MCF 10A (cell line): ENCODE measurements at places on chromosomes 4 and X. TPM values are rescaled to one million over a fixed set of nuclear protein-coding genes. Genes with fewer than 3 reads are reported as not detected.

DNA sequence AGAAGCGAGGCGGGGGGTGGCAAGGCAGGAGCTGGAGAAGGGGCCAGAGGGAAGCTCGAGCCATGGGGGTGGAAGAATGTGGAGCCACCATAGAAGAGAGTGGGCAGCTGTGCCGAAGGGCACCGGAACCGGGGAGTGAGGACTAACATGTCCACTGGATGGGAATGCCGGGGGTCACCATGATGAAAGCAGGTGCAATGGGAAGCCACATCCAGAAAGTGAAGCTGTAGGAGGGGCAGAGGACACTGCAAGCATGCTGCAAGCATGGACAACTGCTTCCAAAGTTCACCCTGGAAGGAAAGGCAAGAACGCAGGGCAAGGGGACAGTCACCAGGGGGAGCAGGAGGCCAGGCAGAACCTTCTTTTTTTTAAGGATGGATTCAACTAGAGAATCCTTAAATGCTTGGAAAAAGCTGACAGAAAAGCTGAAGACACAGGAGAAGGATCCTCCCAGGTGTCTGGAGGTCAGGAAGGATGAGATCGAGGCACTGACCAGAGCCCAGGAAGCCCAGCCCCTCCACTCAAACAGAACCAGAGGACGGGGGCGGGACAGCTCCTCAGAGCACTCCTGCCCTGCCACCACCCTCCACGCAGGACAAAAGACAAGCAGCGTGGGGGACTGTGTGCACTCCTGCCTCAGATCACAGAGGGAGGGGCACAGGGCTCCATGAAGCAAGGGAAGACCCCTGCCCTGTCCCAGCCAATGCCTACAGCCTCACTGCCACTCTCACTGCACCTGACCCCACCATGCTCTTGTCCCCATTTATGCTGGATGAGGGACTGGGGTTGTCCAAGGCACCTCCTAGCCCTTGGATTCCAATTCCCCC, 169.2 kb downstream of the AFAP1 start:
- peak; percentile 18 for DNase-seq

GRCh38 chrX:20374450-20374849, 107.7 kb upstream of the RPS6KA3 start:
- no peak for DNase-seq

DNA sequence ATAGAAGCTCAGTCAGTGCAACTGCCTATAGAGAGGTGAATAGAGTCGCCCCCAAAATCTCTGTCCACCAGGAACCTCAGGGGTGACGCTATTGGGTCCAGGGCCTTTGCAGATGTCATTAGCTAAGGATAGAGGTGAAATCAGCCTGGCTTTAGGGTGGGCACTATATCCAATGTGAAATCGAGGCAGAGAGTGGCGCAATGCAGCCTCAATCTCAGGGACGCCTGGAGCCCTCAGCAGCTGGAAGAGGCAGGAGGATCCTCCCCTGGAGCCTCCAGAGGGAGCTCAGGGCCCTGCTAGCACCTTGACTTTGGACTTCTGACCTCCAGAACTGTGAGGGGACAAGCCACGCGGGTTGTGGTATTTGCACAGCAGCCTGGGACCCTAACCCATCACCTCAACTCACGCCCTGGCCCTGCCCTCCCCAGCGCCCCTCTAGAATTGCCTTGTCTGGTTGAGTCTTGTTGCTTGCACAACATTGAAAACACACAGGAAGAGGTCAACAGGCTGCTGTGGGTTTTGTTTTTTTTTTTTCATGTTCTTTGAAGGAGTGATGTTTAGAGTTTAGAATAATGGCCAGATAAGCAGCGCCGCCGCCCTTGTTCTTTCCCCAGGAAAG, 89.4 kb upstream of the PSAPL1 start:
- DNase-seq, result no peak

DNA sequence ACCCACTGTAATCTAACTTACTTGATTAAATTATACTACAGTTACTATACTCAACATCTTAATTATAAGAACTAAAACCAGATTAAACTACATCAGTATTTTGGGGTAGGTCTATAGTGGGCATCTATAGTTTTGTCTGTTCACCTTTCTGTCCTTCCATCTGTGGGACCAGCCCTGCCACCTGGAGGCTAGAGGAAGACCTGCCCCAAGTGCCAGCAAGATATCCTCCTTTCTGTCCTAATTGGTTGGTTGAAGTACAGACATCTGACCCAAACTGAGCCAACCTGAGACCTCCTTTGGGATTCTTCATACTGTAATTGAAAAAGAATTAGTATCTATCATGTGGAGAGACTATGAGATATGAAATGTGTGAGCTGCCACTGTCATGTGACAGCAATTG, 172.2 kb upstream of the TLL1 start:
- peak; percentile 34 for DNase-seq

DNA sequence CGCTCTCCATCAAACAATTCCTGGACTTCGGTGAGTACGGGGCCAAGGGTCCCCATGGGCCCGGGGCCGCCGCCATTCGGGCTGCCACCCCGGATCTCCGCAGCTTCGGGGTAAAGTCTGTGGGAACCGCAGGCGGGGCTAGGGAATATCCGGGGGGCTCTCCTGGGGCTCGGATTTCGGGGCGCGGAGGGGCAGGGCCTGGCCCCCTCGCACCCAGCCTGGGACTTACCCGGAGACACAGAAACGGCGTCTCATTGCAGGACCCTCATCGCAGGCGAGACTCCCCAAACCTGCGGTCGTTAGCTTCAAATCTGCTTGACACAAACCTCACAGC, 413 bp downstream of the PDK3 start:
- no peak for DNase-seq

- DNase-seq, result no peak
Observed at GRCh38 chrX:45434231-45434630, 233.6 kb upstream of the DIPK2B start.

DNA sequence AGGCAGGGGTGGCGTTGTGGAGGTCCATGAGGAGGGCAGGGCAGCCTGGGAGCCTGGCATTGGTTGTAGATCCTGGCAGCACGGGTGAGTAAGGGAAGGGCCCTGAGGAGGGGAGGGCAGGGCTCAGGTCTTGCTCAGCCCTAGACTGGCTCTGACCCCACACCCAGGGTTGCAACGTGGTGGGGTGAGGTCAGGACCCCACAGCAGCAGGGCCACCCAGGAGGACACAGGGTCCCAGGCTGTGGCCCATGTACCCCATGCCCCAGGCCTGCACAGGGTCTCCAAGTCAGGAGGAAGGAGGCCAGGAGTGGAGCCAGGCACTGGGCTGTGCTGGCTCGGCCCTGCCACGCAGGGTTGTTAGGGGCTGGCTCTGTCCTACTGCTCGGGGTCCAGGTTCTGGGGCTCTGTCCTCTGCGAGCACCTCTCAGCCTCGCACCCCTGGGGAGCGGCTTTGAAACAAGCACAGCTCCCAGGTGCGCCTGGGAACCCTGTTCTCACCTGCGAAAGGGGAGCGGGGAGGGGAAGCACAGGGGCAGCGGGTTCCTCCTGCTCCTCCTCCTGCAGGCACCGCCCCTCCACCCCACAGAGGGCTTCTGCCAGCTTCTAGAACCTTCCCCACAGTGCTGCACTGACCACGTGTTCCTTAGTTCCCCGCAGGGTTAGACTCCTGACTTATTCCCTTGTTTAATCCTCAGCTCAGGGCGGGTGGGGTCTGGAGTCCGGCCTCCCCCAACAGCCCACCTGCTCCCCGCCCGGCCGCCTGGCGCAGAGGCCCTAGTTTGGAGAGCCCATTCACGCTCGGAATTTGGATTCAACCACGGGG, 20.4 kb downstream of the MSANTD1 start:
- DNase-seq, result no peak

DNA sequence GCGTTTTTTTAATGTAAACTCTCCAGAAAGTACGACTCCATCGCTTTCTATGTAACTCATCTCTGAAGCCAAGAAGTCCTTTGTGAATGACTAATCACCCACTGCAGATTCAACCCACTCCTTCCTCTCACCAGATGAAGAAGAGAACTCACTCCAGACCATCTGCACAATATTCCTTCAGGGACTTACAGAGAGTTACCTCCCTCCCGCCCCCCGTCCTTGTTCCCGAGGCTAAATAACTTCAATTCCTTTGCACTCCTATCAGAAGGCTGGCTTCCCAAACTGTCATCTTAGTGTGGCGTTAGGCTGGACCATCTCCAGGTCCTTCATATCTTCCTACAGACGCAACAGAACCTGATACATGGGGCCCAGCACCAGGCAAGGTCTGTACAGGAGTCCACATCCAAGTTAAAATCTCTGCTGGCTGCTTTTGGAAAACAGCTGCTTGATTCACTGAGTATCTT, 82.4 kb downstream of the AFAP1 start:
- DNase-seq, result peak; percentile 30

DNA sequence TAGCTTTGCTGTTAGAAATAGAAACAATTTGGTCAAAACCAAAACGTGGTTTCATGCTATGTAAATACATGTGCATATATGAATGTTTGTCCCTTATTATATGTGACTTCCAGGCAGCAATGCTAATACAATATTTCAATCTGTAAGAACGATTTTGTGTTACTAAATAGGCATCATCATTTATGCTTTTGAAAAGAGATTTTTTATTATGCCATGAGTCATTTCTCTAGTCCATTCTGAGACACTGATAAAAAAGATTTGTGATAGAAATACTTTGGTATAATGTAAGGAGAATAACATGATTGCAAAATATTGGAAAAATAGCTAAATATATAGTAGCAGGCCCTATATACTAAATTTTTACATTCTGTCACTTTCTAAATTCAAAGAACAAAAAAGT, 28.9 kb downstream of the SYNPO2 start:
- DNase-seq, result no peak

DNA sequence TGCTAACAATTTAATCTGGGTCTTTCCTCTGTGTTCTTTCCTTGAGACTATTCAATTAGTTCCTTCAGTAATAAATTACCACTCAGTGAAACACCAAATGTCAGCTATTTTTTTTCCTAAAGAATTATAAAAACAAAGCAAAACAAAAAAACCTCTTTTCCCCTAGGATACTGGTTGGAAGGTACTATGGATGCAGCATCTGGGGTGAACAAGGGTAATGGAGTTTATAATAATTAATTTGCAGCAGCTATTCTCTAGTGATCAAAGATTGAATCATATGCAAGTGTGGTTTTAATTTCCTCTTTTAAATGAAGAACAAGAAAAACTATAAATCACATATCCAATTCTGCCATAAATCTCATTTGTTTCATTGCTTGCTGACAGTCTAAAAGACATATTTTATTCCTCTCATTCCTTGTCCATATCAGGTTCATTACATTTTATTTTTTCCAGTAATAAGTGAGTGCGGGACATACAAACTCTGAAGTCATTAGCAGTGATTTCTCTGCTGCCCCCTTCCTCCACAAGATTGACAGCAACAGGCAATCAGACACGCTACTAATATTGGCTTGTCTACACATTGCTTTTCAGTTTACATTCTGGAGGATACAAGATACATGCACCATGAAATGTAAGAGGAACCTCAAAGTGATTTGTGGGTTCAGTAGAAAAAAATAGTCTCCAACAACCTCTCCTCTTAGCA, 1093.4 kb upstream of the SLIT2 start:
- no peak for DNase-seq

GRCh38 chrX:150370589-150371312, 7.6 kb downstream of the MAMLD1 start:
- no peak for DNase-seq

- DNase-seq, result no peak
Observed at GRCh38 chr4:125849869-125850268, 535.1 kb downstream of the FAT4 start.

DNA sequence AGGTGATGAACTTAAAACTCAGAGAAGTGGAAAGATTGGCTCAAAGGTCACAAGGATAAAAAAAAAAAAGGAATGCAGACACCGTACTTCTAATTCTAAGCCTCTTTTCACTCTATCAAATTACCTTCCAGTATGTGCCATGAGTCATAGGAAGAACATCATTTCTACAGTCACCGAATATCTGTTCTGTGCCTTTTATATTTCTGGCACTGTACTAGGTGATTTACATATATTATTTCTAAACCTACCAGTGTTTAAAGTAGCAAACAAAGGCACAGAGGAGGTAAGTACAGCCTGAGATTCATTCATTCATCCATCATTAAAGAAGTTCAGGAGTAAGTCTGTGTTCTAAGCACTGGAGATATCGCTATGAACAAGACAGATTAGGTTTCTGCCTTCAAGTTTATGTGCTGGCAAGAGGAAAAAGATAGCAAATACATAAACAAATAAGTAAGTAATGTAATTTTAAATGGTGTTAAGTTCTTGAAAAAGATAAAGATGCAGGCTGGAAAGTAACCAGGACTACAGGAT, 65.3 kb downstream of the PALLD start:
- peak; percentile 40 for DNase-seq

DNA sequence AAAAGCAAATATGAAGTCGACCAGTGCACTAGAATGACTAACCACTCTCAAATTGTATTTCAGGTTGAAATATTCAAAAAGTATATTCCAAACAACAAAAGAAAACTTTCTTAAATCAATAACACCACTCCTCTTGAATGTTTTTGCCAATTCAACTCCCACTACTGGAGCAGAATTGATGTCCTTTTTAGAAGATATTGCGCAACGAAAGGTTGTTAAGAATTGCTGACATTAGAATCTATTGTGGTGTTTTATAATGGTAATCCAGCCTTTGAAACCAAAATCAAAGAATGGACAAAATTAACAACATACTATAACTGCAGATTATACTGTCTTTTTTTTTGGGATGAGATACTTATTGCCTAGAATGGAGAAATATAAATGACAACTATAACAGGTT, 331.3 kb downstream of the GRXCR1 start:
- DNase-seq, result no peak

GRCh38 chr4:55736605-55737183, 82.9 kb upstream of the EXOC1L start:
- peak; percentile 27 for DNase-seq

DNA sequence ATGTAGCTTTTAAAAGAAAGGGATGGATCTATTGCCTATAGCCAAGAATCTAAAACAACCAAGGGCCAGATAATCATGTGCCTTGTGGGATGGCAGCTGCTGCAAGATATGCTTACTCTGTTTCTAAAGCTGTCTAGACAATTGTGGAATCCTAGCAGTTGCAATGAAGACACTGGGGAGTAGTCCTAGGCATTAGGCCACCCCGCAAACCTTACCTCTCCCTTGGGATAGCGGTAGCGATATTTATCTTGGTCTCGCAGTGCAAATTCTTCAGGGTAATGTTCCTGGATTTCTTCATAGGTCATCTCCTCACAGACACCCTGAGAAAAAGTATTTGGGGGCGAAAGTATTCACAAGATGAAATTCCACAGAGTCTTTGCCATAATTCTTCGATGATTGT, 24.6 kb downstream of the TRO start:
- DNase-seq, result no peak

GRCh38 chrX:10656214-10656613, 35.8 kb upstream of the MID1 start:
- no peak for DNase-seq

GRCh38 chrX:56125946-56126345, 106.2 kb upstream of the KLF8 start:
- no peak for DNase-seq

The DMRTC1 gene
- not detected in 2 replicates for total RNA-seq

The FGF16 gene
- not detected in 2 replicates for total RNA-seq

The PAQR3 gene
- total RNA-seq, result 11.2 and 19.1 TPM in 2 replicates

The ABCB7 gene
- total RNA-seq, result 21.2 and 24.7 TPM in 2 replicates

The MAGEB1 gene
- not detected in 2 replicates for total RNA-seq

The GAGE12E gene
- not detected in 2 replicates for total RNA-seq

The DSPP gene
- not detected in 2 replicates for total RNA-seq

The SRPK3 gene
- total RNA-seq, result not detected in 2 replicates

The MAGEA2 gene
- not detected in 2 replicates for total RNA-seq

The EFHC2 gene
- not detected in 2 replicates for total RNA-seq

The CXCL9 gene
- not detected in 2 replicates for total RNA-seq

The ARR3 gene
- total RNA-seq, result not detected in 2 replicates

The PAGE1 gene
- total RNA-seq, result not detected in 2 replicates
